B cell (primary cell): ENCODE measurements at places on chromosomes 3 and 15. TPM values are rescaled to one million over a fixed set of nuclear protein-coding genes. Genes with fewer than 3 reads are reported as not detected.

GRCh38 chr3:109977897-109978296 is 640.6 kb upstream of the DPPA4 start:
- no peak for DNase-seq

Gene GPR62
- not detected in 2 replicates for total RNA-seq

DNA sequence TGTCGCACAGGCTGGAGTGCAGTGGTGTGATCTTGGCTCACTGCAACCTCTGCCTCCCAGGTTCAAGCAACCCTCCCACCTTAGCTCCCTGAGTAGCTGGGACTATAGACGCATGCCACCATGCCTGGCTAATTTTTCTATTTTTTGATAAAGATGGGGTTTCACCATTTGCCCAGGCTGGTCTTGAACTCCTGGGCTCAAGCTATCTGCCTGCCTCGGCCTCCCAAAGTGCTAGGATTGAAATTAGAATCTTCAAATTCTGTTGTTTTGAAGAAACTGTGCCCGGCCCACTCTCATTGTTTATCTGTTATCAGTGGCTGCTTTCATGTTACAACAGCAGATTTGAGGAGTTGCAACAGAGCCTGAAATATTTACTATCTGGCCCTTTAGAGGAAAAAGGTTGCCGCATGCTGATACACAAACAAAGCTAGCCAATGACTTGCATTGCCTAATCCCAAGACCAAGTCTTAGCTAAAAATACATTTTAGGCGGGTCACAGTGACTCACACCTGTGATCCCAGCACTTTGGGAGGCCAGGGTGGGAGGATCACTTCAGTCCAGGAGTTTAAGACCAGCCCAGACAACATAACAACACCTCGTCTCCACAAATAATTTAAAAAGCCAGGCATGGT is 43.2 kb upstream of the PPP4R2 start:
- DNase-seq = no peak

Gene A4GNT
- not detected in 2 replicates for total RNA-seq

Gene CLDN1
- not detected in 2 replicates for total RNA-seq

DNA sequence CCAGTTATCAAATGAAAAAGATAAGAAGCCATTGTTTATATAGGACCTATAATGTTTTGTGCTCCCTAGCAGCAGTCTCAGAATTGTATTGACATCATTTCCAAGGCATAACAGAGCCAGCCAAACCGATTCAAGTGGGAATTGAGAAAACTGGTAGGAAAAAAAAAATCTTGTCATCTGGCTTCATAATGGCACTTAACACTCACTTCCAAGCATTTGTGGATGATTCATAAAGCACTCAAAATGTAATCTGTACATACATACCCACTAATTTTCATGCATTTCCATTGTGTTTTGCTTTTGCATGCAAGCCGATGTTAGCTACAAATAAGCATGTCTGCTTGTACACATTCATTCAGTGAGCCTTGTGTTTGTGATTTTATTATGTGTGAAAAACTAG is 18.6 kb upstream of the TRPC1 start:
- DNase-seq = no peak

Gene MAP1A
- total RNA-seq = 0.07 and 0.17 TPM in 2 replicates

Gene IL20RB
- 0.84 and 1.5 TPM in 2 replicates for total RNA-seq

- no peak for DNase-seq
Observed at GRCh38 chr15:73688455-73688854, 4.3 kb downstream of the CD276 start.
